Subcutaneous preadipocyte (primary cell): ENCODE measurements at places on chromosomes 13 and 19. TPM values are rescaled to one million over a fixed set of nuclear protein-coding genes. Genes with fewer than 3 reads are reported as not detected.

SPRED3 gene
- 2.9 and 4.3 TPM in 2 replicates for total RNA-seq

PLA2G4C gene
- 1.8 and 2.2 TPM in 2 replicates for total RNA-seq

LENG9 gene
- total RNA-seq: 4.9 and 7.3 TPM in 2 replicates

PALM gene
- total RNA-seq: 2.5 and 9.9 TPM in 2 replicates

KLK15 gene
- total RNA-seq: not detected in 2 replicates
